ENCODE measurements at places on chromosomes 11 and 22.

- DNase-seq: no peak
These were observed 103.8 kb upstream of the CSNK2A3 start for GRCh38 chr11:11456866-11457265.

GRCh38 chr22:36409911-36410756 is 22.4 kb upstream of the MYH9 start:
- DNase-seq: peak; percentile 94

DNA sequence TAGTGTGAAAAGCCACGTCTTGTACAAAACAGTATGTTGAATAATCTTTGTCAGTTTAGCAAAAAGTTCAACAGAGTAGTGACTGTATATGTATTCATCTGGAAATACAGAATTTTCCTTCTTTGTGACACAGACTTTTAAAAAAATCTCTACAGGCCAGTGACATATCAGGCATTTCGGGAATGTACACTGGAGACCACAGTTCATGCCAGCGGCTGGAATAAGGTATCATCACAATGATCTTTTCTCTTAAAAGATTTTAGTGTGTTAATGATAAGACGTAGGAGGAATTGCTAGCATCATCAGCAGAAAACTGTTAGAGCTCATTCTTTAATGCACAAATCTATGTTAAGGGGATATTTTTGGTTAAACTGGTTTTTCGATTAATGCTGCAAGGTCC is 57.4 kb downstream of the BCL2L13 start:
- no peak for DNase-seq

DNA sequence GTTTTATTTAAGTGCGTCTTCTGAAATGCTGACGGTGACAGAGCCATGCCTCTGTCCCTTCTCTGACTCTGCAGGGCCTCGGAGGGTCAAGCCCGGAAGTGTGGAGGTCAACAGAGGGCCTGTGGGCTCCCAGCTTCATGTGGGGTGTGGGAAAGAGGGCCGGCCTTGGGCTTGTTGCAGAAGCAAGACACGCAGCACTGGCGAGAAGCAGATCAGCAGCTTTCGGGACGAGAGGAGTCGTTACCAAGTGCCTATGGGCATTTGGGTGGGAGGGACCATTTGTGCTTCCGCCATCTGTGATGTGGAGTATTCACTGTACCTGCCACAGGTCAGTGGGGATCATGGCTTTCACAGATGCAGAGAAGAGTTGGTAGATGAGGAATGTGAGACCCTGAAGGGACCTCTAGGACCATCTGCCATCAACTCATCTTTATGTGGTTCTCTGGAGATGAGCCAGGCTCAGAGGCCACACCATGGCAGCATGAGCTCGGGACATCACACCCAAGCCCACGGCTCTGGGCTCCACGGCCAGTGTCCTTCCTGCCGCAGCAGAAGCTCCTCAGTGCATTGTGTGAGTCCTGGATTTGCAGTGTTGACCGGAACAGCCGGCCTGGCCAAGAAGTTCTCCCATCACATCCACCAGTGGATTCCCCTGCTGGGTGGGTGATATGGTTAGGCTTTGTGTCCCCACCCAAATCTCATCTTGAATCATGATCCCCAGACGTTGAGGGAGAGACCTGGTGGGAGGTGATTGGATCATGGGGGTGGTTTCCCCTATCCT is 590.7 kb downstream of the TBC1D22A start:
- DNase-seq: no peak

GRCh38 chr22:35587896-35588295 is 29.2 kb downstream of the MB start:
- no peak for DNase-seq

All from progenitor cell of endocrine pancreas (in vitro differentiated cells).